ENCODE measurements at places on chromosomes 12 and 14.

DNA sequence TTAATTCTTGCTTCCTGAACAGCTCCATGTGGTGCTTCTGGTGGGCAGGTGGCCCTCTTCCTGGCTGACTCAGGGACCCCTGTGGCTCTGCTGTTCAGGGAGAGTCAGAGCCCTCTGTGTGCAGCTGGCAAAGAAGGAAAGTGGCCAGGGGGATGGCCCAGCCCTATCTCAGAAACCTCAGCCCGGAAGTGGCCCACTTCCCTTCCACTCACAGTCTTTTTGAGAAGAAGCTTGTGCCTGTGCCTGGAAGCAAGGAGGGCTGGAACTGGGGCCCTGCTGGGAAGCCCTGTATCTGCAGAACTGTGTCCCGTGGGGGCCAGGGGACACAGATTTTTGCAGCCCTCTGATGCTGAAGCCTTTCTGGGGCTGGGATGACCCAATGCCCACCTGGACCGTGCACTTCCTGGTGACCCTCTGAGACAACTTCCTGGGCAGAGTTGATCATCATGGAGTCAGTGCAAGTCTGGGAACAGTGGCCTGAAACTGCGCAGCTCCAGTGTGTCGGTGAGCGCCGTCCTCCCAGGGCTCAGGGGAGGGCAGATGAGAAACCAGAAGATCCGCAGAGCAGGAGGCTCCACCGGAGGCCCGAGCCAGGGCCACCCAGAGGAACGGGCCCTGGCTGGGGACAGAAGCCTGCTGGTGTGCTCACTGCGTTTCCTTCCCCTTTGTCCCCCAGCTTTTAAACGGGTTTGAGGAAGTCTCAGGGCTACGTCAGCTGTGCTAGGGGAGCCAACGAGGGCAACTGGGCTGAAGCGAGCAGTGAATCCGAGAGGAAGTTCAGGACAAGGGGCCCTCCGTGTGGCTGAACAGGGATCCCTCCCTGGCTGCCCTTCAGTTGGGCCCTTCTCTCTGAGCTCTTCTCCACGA, 217.4 kb upstream of the RTL1 start:
- no peak for DNase-seq

GRCh38 chr12:78248321-78248720, 417.6 kb downstream of the NAV3 start:
- DNase-seq = no peak

GRCh38 chr14:85332401-85332800, 197.5 kb upstream of the FLRT2 start:
- DNase-seq = no peak

DNA sequence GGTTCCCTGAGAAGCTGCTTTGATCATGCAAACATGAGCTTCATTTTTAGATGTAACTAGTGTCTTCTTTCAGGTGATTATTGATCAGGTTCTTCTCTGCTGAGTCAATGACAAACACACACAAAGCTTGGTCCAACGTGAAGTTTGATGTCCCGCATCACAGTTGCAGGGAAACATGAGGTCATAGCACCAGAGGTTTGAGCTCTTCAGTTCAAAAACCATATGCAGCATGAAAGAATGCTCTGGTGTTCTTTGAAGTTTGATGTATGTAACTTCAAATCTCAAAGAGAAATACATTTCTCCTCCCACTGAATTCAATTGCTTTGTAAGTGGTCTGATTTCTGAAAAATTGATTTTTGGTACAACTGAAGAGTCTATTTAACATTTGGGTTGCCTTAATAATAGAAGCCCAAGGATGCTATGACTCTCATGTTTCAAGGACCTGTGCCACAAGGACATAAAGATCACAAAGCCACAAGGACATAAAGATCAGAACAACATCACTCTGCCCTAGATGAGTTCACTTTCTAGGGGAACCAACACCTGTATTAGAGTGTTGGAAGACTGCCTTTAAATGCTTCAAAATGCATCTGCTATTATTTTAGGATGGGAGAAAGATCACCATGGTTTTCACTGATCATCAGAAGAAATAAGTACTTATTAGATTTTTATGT, 31.1 kb upstream of the AMIGO2 start:
- DNase-seq = no peak

GRCh38 chr12:115008929-115009328, 325.0 kb upstream of the TBX3 start:
- DNase-seq = no peak

DNA sequence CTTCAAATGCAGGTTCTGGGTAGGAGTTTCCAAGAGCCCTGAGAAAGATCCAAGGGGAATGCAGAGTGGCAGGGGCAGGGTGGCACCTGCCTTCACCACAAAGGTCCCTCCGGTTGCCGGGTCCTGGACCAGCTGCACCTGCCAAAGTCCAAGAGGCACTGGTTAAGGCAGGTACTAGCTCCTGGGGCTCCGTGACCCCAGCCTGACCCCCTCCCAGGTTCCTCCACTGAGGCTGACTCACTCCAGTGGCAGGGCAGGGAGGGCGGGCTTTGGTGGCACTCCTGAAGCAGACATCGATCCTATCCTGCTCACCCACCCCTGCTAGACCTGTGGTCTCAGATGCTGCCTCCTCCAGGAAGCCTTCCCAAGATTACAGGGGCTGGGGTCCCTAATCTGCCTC, 11.4 kb downstream of the RPS6KL1 start:
- DNase-seq = no peak

DNA sequence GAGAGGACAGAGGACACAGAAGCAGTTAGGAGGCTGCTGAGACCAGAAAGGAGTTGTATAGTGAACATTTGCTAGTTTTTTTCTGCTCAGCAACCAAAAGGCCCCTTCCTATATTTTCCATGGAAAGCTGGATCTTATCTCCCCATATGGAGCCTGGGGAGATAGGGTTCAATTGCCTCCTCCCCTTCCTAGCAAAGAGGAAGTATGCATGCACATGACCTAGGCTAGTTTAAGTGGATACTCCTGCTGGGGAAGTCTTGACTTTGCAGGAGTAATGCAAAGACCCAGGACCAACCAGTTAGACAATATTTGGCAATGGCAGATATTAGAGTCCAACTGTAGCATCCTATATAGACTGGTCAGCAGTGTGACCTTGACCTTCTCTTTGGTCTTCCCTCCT, 15.1 kb downstream of the CHD8 start:
- no peak for DNase-seq

DNA sequence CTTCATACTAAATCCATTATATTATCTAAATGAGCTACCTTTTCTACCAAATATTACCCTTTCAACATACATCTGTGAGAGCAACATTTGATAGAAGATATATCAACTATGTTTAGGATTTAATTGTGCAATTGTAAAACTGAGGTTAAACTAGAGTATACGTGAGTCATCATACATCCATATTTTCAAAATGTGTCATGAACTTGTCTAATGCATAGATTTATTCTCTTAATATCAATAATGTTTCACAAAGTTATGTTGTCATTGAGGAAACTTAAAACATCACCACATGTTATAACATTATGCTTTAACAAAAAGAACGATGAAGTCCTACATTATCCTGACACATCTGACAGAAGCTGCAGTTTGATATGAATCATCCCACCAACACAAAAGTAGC, 645.5 kb upstream of the NOVA1 start:
- no peak for DNase-seq

- DNase-seq = no peak
Measured at GRCh38 chr12:55116152-55116551, 10.1 kb upstream of the OR9K2 start.

DNA sequence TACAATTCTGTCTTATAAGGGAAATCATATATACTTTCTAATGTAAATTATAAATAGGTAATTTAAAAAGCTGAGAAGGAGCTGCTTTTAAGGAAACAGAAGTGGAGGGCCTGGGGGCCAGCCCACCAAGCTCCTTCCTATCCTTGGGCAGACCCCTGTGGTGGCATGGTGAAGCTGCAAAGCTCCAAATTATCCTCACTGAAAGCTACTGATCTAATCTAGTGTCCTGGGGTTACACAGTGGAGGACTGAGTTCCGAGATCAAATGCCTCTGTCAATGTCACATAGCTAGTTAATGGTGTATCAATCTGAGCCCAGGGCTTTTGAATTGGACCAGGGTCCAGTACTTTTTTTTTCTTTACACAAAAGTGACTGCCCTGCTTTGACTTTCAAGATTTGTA, 355.4 kb downstream of the CEP128 start:
- DNase-seq = no peak

GRCh38 chr14:66022526-66022925, 463.6 kb upstream of the CCDC196 start:
- no peak for DNase-seq

DNA sequence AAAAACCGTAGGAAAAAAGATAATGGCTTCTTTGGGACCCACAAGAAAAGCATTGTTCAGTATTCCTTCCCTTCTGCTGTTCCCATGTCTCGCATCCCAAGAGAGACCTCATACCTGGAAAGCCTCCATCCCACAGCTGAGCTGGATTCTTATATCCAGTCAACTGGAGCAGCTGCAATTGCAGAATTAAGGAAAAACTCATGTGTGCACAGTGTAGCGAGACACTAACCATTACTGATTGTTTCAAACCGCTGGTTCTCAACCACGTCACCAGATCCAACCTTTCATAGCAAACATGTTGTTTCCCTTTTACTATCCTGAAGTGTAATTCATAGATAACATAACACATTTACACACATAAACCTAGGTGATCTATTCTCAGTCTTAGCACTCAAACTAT, 5.5 kb upstream of the RNASE10 start:
- no peak for DNase-seq

DNA sequence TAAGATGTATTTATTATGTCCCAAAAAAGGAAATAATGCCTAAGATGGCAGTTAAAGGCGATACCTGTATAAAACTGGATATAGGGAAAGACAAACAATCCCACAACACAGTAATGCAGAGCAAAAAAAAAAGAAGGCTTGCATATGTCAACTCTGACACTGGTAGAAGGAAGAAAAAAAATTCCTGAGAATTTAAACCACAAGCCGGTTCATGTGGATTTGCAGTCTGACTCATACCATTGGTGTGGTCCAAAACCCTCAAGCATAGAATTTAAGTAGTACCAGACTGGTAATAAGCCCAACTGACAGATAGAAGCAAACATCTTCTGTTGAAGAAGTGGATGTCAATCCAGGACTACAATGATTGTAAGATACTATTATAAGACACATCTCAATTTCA, 7.2 kb downstream of the DNAI7 start:
- no peak for DNase-seq

GRCh38 chr14:21098076-21098891, at the start of gene ZNF219:
TSS of gene ZNF219 (minus strand) at chr14:21098655. CDS start at chr14:21093591, 5,064 bp downstream.
- no peak for DNase-seq

DNA sequence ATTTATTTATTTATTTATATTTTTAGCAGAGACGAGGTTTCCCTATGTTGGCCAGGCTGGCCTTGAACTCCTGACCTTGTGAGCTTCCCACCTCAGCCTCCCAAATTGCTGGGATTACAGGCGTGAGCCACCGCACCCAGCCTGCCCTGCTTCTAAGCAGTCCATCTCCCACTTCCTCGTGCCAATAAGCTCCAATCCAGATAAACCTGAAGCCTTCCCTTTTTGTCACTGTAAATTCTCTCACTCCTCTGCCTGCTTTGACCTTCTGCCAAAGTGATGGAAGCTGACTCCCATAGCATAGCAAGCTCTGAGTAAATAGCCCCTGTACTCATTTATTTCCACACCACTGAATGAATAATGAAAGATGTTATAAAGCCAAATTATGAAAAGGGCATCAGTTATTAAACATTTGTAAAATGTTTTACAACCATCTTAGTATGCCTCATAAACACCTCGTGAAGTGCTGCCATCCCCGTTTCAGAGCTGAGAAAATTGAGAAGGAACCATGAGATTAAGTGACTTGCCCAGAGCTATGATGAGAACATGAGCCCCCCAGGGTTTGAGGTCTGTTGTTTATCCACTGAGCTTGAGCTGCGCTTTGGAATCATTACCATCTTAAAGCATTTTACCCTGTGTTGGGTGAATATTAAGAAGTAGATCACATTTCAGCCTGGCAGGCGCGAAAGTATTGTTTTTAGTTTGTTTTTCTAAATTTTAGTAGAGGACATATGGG, 30.4 kb downstream of the MANSC1 start:
- no peak for DNase-seq

- no peak for DNase-seq
Measured at GRCh38 chr12:63994704-63995103, 150.2 kb downstream of the SRGAP1 start.

- DNase-seq = no peak
Measured at GRCh38 chr12:117350140-117350539, 11.3 kb downstream of the NOS1 start.

GRCh38 chr12:108302403-108303311, 36.5 kb downstream of the CMKLR1 start:
- no peak for DNase-seq

DNA sequence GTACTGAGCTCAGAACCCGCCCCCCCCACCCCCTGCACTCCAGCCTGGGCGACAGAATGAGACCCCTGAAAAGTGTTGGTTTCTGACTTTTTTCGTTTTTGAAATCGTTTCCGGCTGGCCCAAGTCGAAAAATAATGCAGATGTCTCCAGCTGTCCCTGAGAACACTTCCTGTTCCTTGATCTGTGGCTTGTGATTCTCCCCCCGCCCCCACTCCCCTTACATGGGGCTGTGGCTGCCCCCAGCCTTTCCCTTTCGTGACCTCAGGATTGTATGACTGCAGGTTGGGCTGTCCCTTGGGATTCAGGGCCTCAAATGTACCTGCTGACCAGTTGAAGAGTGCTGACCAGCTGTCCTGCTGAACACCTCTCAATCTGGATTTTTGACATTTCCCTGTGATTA, 34.1 kb downstream of the NOC4L start:
- DNase-seq = no peak

GRCh38 chr14:95495538-95496025, 20.9 kb downstream of the SYNE3 start:
- no peak for DNase-seq

DNA sequence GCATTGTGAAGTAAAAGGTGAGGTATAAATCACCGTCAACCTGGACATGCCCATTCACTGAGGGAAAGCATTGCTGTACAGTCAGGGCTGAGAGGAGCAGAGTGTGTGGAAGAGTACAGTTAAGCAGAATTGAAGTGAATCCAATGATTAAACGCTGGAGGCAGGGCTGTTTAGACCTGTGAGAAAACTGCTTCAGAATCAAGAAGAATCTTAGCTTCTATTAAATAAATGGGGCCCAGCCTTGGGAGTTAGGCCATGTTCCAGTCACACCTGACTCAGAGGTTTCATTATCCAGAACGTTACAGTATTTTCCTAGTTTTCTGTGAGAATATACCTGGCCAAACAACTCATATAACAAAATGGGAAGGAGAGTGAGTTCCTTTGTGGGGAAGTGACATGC, 86.9 kb downstream of the ATP23 start:
- no peak for DNase-seq

- no peak for DNase-seq
Measured at GRCh38 chr12:78210506-78210860, 379.8 kb downstream of the NAV3 start.

Measured in esophagus squamous epithelium (tissue), 5 donors.